ENCODE measurements at places on chromosomes 7 and 10. TPM values are rescaled to one million over a fixed set of nuclear protein-coding genes. Genes with fewer than 3 reads are reported as not detected.

The AOC1 gene
- 72.7 TPM for polyA plus RNA-seq

DNA sequence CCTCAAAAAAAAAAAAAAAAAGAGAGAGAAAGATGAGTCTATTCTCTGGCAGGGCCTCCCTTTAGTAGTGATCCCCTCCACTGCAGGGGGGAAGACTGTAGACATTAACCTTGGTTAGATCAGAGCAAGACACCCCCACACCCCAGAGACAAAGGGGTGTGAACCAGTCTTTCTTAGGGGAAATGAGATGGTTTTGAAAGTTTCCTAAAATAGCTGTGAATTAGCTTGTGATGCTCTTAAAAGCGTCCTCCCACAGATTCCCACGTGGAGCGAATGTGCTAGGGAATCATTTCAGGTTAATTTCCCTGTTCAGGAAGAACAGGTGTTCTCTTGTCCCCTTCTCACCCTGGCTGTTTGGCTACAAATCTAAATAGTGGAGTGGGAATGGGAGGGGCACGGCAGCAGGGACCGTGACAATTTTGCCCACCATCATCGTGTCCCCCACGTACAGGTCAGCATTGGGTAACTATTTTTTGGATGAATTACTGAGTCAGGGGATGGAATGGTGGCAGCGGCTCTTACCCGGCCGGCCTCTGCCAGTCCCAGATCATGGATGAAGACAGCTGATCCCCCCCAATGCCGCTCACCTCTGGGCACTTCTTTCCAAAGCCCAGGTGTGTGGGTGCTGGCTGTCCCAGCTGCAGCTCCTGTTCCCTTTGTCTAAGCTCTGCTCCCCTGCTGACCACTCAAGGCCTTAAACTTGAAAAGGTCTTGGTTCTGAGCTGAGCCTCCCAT lies 152.9 kb downstream of the CCDC3 start:
- no peak overlapping the region for H3K27ac ChIP-seq
- H3K4me3 ChIP-seq = no peak overlapping the region
- DNase-seq = no peak
- no peaks in the 10 kb centered on the region for H3K27me3 ChIP-seq

GRCh38 chr10:98295907-98296306 lies 27.9 kb upstream of the LOXL4 start:
- no peaks in the 10 kb centered on the region for H3K36me3 ChIP-seq
- H3K27me3 ChIP-seq = no peaks in the 10 kb centered on the region
- no peaks in the 10 kb centered on the region for H3K4me1 ChIP-seq
- H3K27ac ChIP-seq = no peak overlapping the region

GRCh38 chr7:108406222-108406890 lies 49.9 kb downstream of the NRCAM start:
- H3K27ac ChIP-seq = no peak overlapping the region
- no peak overlapping the region for H3K4me3 ChIP-seq
- no peaks in the 10 kb centered on the region for H3K27me3 ChIP-seq
- DNase-seq = no peak

The PRLHR gene
- polyA plus RNA-seq = 0.15 TPM

The C10orf62 gene
- 0.41 TPM for polyA plus RNA-seq

DNA sequence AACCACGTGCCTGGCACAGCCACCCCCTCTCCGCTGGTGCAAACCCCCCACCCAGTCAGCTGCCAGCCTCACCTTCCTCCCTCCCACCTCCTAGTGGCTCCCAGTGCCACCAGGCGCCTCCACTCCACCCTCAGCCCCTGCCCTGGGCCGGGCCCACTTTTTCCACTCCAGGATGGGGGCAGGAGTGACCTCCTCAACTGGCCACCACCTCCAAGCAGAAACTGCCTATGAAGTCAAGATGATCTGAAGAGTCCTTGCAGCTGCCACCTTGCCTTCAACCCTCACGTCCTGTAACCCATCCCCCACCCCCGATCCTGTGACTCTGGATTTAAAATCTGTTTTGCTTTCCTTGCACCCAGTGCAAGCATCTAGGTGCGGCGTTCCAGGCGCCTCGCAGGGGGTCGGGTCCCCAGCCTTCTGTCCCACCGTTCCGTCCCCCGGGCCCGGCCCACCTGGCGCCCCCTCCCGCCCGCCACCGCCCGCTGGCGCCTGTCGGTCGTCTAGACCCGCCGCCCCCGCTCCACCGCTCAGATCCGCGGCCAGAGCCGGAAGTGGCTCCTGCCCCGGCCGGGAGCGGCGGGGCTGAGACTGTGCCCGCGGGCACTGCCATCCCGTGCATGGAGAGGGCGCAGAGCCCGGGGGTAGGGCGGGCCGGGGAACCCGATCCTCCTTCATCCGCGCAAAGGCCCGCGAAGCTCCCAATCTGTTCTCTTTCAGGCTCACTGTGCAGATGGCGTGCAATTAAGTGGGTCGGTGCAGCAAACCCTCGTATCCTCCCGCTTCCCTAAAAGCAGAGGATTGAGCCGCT lies 51.2 kb upstream of the GTF2I start:
- H3K4me1 ChIP-seq = no peaks in the 10 kb centered on the region
- no peaks in the 10 kb centered on the region for H3K27me3 ChIP-seq
- H3K27ac ChIP-seq = peak overlapping the region; percentile 30
- H3K36me3 ChIP-seq = no peaks in the 10 kb centered on the region

All from small intestine (tissue), 16 donors.